ENCODE measurements at places on chromosomes 2 and 18.

DNA sequence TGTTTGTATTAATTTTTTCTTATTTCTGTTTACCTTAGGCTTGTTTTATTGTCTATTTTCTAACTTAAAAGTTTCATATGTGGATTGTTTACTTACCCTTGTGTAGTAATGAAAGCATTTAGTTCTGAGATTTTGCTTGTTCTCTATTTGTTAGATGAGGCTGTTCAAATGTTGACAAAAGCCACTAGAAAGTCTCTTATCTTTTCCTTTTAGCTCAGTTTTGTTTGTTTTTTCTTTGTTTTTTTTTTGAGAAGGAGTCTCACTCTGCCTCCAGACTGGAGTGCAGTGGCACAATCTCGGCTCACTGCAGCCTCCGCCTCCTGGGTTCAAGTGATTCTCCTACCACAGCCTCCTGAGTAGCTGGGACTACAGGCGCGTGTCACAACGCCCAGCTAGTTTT, 30.9 kb downstream of the USP14 start:
- no peak for DNase-seq

DNA sequence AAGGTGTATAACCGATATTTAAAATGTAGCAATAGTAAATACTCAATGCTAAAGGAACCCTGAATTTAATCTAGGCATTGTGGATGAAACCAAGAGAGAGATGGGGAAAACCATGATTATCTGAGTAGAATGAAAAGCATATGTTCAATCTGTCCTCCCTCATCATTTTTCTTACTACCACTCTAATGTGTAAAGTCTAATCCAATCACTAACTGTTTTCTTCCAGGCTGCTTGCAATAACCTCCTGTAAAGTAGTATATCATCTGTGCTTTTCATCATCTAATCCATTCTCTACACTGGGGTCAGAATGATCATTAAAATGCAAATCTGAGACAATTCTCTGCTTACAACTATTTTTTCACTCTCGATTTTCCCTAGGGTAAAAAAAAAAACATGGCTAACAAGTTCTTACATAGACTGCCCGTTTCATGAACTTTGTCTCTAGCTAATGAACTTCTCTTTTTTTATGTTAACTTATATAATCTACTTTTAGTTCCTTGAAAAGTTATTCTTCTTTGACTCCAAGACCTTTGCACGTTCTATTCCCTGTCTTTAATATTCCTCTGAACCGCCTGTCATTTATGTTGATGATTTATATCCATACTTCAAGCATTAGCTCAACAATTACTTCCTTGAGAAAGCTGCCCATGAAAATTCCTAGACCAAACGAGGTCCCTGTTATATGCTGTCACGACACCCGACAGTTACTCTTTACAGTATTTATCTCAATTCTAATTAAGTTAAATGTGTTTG, 94.7 kb upstream of the SLC8A1 start:
- no peak for DNase-seq

GRCh38 chr2:207143215-207144172, 22.3 kb downstream of the KLF7 start:
- DNase-seq = no peak

DNA sequence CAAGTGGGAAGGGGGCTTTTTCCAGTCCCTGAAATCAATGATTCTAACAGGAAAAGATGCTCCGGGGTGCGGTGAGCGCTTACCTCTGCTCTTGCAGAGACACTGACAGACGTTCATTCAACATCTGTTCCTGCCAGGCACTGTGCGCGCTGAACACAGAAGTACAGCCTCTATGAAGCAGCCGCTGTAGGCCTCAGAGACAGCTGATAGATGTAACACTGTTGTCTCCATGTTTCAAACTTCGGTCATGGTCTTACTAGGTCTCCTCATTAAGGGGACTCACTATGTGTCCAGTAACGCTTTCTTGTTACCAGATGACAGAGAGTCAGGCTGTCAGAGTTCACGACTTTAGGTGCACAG, 649 bp upstream of the CLIP4 start:
- DNase-seq = no peak

DNA sequence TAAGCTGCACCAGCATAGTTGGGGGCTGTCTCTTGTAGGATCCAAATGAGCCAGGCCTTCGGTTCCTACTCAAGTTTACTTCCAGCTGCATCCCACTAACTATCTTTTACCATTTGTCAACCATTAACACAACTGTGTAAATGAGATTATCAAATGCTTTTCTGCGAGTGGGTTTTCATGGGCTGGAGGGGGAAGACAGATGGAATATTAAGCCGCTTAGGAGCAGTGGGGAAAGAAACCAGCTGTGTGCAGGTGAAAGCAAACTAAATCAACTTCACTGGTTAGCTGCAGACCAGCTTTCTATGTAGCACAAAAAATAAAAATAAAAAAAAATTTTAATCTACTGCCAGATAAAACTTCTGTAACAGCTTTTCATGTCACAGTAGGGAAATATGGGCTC, 307.3 kb upstream of the FBXO11 start:
- no peak for DNase-seq

- no peak for DNase-seq
Measured at GRCh38 chr2:113281910-113282746, 3.4 kb upstream of the PAX8 start.

GRCh38 chr2:96872591-96873349, 2.9 kb upstream of the SEMA4C start:
- no peak for DNase-seq

DNA sequence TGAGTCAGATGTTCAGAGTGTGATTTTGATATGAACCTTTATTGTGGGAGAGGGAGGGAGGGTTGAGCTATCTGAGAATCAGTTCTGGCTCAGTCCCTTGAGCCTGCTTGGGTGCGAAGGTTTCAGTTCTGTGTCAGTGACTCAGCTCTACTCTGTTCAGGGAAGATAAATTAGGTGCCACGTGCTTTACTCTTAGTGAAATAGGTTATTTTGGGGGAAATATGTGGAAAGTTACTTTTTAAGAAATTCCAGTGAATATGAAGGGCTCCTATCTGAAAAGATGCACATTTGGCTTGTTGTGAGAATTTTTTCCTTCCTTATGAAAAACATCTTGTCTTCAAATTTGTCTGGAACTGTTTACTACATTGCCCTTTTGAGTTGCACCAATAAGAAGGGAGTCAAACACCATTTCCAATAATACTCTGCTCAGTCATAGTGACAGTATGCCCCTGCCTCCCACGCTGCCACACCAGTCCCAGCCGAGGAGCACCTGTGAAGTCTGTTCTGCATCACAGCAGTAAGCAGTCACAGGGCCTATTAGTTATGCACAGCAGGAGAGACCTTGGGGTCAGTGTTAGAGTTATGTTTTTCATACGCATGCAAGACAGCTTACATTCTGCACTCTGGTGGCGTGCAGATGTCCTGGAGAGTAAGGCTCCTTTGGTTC, 32.8 kb upstream of the DNAH7 start:
- DNase-seq = peak; percentile 20

GRCh38 chr2:37523814-37524362, 147.6 kb downstream of the CDC42EP3 start:
- no peak for DNase-seq

- DNase-seq = no peak
Measured at GRCh38 chr2:43518181-43518580, 77.7 kb downstream of the THADA start.

DNA sequence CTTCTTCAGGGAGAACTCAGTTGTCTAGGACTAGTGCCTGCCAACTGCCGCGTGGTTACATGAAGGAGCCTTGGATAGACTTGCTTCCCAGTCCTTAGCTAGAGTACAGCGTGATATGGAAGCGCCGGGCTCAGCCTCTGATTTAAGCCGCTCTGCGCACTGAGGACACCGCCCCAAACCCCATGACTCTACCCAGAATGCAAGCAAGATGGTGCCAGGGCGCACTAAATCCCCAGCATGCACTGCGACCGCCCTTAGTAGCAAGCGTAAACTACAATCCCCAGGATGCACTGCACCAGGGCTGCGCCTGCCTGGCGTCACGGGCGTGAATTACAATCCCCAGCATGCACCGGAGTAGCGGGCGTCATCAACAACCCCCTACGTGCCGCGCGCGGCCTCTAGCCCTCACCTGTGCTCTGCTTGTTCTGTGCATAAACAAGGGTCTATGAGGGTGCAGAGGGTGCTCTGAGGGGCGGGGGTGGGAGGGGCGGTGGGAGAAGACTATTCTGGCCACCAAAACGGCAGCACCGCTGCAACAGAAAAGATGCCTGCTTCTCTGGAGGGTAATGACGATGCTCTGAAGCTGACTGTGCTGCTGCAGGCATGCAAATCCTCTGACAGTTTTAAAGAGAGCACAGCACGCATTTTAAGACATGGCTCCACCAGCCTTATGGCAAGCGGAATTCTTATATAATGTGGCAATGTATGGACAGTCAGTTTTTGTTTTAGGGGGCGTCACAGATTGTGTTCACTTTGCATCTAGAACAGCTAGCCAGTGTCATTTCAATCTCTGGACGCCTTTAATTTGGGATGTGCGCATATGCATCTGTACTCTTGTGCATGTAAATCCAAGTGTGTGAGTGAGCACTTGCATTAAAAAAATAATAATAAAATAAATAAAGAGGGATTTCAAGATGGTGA, 282.5 kb upstream of the MYT1L start:
- peak; percentile 43 for DNase-seq

- DNase-seq = no peak
Measured at GRCh38 chr2:215579809-215580208, 143.9 kb upstream of the FN1 start.

DNA sequence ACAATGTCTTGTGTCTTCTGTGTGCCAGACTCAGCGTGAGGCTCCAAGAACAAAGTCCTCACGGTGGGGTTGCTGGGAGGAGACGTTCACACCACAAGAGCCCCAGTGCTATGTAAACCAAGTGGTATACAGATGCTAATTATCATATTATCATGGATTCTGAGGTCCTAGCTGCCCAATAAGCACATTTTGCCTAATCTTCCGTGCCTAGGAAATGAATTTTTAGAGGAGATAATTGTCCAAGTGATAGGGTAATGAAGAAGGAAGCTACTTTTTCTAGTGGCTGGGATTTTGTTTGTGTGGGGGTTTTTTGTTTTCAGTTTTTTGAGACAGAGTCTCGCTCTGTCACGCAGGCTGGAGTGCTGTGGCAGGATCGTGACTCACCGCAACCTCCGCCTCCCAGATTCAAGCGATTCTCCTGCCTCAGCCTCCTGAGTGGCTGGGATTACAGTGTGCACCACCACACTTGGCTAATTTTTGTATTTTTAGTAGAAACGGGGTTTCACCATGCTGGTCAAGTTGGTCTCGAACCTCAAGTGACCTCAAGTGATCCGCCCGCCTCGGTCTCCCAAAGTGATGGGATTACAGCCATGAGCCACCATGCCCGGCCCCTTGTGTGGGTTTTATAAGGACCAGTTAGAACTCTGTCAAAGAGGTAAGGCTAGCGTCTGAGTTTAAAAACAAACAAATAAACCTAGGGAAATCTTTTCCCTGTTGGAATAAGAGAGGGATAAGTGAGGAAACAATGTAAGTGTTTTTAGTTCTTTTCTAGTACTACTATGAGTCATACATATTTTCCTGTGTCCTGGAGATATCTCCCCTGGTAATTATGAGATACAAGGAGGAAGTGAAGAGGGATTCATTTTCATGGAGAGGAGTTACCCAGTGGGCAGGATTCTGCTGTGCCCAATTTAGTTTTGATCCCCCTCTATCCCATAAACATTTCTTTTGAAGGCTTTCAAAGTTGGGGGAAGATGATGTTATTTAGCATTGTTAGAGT, 9.5 kb upstream of the SMAD7 start:
- no peak for DNase-seq

DNA sequence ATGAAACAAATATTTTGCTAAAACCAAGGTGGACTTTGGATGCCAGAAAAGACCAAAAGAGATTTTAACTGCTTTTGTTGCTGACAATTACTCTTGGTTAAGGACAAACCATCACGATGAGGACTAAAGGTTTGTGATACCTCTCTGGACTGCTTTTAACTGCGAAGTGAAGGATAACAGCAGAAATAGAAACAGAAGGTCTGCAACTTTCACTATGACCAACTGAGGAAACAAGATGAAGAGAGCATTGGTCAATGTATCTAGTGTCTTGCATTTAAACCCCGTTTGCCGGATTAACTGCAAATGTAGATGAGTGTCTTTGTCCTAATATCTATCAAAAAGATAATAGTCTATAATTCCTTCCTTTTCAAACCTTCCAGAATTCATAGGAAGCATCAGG, 541.7 kb downstream of the ERBB4 start:
- no peak for DNase-seq

- DNase-seq = no peak
Measured at GRCh38 chr2:233424154-233424951, 70.1 kb downstream of the DGKD start.

GRCh38 chr2:128735296-128735960, 416.8 kb upstream of the HS6ST1 start:
- DNase-seq = no peak

GRCh38 chr2:11363868-11364564, 19.6 kb upstream of the ROCK2 start:
- DNase-seq = no peak

DNA sequence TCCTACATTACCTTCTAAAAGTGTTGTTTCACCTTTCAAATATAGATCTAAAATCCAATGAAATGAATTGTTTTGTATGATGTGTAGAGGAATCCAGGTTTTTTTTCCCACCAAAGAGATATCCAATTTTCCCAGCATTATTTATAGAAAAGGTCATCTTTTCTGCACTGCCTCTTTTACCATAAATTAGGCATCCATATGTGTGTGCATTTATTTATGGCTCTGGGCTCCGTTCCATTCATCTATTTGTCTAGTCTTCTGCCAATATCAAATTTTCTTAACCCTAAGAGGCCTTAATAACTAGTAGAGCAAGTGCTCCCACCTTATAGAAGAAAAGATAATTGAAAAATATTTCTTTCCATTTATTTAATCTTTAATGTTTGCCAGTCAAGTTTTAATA, 88.3 kb downstream of the ATAD2B start:
- DNase-seq = no peak

- no peak for DNase-seq
Measured at GRCh38 chr18:6948281-6949055, 169.1 kb downstream of the LAMA1 start.

GRCh38 chr2:71932780-71933466, 214.7 kb downstream of the CYP26B1 start:
- no peak for DNase-seq

- DNase-seq = no peak
Measured at GRCh38 chr2:9346885-9347284, 76.4 kb downstream of the ITGB1BP1 start.

DNA sequence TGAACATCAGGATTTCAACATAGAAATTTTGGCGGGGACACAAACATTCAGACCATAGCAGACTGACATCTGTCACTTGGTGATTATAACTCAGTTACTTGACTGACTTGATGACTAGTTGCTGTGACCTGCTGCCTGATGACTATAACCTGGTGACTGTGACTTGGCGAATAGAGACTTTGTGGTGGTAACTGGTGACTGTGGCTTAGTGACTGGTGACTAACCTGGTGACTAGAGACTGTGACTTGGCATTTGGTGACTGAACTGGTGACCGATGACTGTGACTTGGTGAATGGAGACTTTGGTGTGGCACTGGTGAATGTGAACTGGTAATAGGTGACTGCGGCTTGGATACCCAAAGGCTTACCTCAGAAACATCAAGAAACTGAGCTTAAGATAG, 563.1 kb upstream of the FAM98A start:
- no peak for DNase-seq
